ENCODE measurements at places on chromosomes 1 and 21. TPM values are rescaled to one million over a fixed set of nuclear protein-coding genes. Genes with fewer than 3 reads are reported as not detected.

The ANKRD45 gene
- total RNA-seq = not detected

The FAM43B gene
- total RNA-seq = not detected

The MEGF6 gene
- 0.36 TPM for total RNA-seq

The HUNK gene
- total RNA-seq = 0.07 TPM

The NFYC gene
- 56.7 TPM for total RNA-seq

All from natural killer cell treated with Interleukin-12 subunit alpha and Interleukin-12 subunit beta and Interleukin-15 and Interleukin-18, amount 100 ng/mL, for 72 hours (primary cell).